ENCODE measurements at places on chromosomes 11 and 22.

DNA sequence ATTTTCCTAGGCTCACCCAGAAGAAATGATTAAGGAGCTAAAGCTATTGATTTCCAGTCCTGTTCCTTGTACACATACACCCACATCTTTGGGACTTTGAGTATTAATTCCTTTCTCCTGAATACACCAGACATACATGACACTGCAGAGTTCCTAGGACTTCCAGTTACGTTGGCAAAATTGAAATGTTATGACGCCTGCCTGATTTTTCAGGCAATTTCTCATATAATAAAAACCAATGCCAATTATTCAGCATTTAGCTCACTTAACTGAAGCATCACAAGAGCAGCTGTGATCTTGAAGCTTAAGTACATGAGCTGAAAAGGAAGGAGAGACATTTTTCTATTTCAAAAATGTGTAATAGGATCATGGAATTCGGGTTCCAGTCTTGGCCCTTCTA, 4.5 kb downstream of the CLMP start:
- DNase-seq: no peak

DNA sequence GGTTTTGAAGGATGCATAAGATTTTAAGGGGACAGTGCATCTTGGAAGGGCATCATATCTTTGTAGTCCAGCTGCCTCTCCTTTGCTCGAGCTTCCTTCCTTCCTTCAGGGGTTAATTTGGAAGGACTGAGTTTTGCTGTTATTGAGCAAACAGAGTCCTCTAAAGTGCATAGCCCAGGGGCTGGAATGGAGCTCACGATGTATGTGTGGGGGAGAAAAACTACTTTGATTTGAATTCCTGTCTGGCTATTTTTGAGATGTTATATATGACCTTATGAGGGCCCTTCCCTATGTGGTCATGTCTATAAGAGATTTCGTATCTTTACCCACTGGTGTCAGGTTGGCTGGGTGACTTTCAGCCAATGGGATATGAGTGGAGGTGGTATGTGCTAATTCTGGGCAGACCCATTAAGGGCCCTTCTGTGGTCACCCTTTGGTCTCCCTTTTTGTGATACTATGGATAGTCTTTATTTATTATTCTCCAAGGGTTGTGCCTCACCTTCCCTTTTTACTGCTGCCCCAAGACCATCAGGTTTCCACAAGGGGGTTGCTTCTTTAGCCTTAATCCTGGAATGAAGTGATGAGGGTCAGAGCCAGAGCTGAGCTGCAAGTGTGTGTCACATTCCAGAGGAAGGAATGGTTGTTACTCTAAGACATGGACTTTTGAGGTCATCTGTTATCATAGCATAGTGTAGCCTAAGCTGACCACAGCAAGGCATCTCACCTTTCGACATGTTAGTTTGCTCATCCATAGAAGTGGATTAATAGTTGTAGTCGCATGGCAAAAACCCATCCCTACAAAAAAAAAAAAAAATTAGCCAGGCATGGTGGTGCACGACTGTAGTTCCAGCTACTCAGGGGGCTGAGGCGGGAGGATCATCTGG, 54.6 kb downstream of the LRRC74B start:
- no peak for DNase-seq

DNA sequence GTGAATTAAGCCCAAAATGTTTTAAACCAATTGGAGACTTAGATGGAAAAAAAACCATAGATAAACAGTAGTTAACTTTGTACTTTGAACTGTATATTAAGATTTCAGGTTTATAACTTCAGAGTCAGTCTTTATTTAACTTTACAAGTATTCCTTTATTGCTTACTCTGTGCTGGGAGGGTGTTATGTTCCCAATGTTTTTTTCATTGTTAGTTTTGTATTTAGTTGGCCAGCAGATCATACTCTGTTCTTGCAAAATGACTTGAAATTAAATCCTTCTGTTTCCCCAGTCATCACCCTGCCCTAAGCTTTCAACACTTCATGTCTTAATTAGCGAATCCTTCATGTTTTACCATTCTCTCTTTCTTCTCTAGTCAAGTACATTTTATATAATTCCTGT, 25.3 kb downstream of the SIK2 start:
- DNase-seq: no peak

GRCh38 chr11:11148104-11148509, 204.9 kb downstream of the CSNK2A3 start:
- peak; percentile 16 for DNase-seq

GRCh38 chr11:130904380-130904779, 11.9 kb downstream of the SNX19 start:
- DNase-seq: no peak

DNA sequence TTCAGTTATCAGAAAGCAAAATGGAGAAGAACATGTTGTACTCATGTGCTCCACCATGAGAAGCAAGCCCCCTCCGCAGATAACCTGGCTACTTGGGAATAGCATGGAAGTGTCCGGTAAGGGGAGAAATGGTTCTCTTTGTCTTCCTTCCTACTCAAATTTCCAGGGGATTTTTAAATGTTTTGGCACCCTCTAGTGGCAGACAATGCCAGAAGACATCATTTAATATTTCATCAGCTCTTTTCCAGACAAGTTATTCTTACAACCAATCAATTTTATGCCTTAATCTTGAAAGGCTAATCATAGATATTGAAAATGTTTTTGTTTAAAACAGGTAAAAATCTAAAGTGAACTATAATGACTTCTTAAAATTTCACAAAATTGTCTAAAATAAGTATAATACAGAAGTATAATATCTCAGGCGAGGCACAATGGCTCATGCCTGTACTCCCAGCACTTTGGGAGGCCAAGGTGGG, 15.7 kb downstream of the CRTAM start:
- DNase-seq: no peak

DNA sequence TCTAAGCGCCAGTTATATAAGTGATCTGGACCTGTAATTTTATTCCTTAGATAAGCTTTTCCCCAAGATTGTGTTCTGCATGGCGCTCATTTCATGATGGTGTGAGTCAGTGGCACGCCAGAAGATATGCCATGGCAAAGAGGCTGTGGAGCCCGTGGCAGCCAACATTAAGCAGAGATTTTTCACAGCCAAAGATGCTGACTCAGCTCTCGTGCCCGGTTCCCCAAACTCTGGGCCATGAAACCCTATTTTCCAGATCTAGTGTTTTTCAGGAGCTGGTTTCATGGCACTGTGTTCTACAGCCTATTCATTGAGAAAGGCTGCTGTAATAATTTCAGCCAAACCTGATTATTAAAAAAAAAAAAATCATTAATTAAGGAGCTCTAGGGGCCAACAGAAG, 15.4 kb upstream of the LINC01488 start:
- no peak for DNase-seq

DNA sequence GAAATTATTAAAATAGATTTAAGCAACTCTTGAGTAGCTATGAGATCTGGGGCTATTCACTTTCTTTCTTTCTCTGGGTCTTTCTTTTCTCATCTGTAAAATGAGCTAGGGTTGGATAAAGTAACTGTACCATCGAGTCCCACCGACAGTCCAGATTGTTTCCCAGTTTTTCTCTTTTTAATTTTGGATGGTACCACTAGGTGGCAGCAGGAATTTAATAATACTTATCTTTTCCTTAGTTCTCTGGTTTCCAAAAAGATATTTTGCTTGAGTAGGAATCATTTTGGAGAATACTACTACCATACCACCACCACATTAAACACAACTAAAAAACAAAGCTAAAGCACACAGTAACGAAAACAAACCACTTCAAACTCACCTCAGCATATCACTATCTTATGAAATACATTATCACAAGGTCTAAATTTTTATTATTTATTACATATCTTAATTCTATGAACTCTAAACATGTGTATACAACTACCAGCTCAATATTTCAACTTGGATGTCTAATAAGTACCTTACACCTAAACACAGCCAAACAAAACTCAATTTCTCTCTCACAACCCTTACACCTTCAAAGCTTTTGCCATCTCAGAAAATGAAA, 584.0 kb downstream of the KCNA4 start:
- no peak for DNase-seq

GRCh38 chr11:68043349-68044144, 4.7 kb downstream of the TCIRG1 start:
- DNase-seq: no peak

DNA sequence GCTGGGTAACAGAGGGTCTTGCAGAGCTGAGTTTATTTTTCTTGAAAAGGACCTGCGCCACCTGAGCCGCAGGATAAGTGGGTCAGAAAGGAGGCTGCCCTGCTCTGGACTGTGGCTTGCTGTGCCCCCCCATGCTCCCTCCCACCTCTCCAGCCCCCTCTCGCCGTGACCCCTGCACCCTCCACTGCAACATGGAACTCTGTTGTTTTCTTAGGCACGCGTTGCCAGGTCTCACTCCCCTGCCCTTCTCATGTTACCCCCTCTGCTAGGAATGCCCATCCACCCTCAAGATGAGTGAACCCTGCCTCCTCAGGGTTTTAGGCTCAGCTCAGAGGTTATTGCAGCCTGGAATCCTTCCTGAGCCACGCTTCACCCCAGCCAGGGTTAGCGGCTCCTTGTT, 10.8 kb downstream of the ETS1 start:
- DNase-seq: no peak

GRCh38 chr11:17550450-17551346, 3.6 kb downstream of the OTOG start:
- no peak for DNase-seq

- DNase-seq: no peak
Observed at GRCh38 chr22:39901565-39902146, 772 bp downstream of the GRAP2 start.

- no peak for DNase-seq
Observed at GRCh38 chr22:19178065-19178656, 375 bp downstream of the SLC25A1 start.

- DNase-seq: no peak
Observed at GRCh38 chr22:46482056-46482675, 55.3 kb downstream of the CELSR1 start.

GRCh38 chr11:46247659-46248058, 29.8 kb upstream of the CREB3L1 start:
- DNase-seq: peak; percentile 10

GRCh38 chr22:39574779-39575551, 4.4 kb downstream of the CACNA1I start:
- no peak for DNase-seq

DNA sequence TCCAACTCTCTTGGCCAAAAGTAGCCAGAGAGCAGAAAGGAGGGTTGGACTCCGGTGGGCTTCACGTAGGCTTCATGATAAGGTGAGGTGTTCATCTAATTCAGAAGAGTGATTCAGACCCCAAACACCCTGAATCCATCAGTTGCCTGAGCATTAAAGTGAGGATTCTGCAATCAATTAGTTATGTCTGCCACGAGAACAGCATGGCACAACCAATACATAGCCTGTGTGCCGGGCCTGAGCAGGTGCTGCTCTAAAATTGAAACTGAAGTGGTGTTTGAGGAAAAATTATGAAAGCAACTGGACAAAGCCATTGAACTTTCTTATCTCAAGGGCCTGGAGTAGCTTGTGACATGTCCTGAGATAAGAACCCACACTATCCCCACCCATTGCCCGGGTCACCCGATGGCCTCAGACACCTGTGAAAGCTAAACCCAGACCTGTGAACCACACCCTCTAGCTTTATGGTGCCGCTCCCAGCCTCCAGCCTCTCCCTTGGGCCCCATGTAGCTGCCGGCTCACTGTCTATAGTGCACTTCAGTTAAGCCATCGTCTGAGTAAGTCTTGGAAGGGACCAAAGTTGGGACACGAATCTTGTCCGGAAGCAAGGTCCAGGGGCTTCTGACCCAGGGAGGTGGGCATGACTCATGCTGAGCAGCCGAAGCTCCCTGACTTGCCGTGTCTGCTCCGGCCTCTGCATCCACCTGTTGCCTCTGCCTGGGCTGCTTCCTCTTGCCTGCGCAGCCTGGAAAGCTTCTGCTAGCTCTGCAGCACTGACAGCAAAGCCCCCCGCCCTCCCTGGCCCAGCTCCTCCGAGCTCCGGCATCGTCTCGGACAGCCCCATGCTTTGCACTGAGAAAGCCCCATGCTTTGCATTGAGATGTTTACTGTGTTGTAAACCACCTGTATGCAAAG, 5.7 kb upstream of the MYEOV start:
- DNase-seq: no peak

DNA sequence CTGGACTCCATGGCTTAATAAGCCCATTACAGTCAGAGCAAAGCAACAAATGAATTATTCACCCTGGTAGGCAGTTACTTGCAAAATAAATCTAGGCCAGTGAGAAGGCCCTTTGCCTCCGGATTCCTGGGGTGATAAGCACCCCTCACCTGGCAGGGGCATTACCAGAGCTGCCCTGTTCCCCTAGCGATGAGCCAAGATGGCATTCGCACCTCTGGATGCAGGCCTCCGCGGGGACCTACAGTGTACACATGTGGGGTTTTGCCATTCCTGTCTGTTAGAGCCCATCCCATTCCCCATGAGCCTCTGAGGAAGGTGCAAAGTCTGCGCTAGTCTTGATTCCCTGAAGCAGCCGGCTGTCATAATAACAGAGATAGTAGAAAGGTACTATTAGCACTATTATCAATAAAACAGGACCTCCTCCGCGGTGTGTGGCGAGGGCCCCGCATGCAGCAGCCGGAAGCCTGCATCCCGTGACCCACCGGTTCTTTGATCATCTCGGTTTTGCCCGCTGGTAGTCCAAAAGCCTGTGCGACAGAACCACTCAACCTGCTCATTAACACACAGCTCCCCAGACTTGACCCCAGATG, 344.3 kb downstream of the BRD1 start:
- no peak for DNase-seq

DNA sequence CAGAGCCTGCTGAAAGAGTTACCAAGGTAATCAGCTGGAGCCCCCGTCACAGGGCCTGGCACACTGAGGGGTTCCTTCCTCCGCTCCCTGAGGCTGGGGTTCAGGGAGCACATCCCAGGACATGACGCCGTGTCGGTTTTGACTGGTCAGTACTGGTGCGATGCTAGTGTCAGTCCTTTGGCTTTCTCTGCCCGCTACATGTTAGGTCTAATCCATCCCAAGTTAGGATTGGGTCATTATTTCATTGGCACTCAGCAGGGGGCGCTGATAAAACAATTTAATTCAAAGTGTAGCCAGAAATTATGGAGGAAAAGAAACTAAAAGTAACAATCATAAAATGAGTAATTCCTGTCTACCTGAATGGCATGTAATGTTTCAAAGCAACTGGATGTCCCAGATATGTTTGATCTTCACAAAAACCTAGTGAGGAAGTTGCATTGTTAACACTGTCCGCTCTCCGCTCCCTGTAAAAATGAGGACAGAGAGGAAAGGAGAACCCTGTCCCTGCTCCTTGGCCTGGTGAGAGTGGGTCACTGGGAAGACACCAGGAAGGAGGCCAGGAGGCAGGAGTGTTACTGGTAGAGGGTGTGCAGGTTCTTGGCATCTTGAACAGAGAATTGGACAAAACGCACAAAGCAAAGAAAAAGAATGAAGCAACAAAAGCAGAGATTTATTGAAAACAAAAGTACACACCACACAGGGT, 27.1 kb downstream of the TSKU start:
- DNase-seq: no peak

GRCh38 chr11:74142624-74143023, 28.2 kb downstream of the C2CD3 start:
- no peak for DNase-seq

Data from activated naive CD4-positive, alpha-beta T cell (primary cell).